Adrenal gland (tissue), 19 donors: ENCODE measurements at places on chromosomes 13 and 19. TPM values are rescaled to one million over a fixed set of nuclear protein-coding genes. Genes with fewer than 3 reads are reported as not detected.
A peak's percentile ranks its signal among the peaks of the same experiment; 100 is the strongest.

DNA sequence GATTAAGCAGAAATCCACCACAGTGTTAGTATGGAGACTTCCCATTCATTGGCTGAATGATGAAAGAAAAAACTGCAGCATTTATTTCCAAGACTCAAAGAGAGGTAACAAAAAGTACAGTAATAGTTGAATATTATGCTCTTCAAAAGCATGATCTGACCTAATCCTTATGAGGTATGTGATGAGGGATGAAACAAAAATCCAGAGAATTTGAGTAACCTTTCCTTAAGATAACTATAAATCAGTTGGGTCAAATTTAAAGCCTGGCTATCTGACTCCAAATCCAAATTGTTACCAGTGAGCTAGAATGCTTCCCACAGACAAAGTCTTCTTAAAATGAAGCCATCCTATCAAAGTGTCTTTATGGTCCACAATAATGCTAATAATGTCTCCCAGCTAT, 38.1 kb downstream of the NUFIP1 start:
- DNase-seq = no peak

Gene ANGPTL8
- not detected for total RNA-seq

DNA sequence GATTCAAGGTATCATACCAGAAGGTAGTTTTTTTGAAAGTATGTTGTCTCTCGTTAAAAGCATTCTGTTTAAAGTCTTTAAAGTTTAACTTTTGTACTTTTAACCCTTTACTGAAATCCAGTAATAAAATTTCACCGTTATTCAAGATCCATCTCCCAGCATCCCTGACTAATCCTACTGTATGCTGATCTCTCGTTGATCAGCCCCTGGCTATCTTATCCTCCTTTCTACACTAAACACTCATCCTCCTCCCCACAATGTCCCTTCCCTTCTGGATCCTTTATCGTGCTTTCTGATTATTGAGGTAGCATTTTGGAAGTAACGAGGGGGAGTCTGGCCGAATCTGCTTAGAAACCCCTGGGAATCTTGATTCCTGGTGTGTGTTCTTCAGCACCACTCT, 1.3 kb downstream of the TPP2 start:
- DNase-seq = no peak

Gene CYP2F1
- not detected for total RNA-seq

DNA sequence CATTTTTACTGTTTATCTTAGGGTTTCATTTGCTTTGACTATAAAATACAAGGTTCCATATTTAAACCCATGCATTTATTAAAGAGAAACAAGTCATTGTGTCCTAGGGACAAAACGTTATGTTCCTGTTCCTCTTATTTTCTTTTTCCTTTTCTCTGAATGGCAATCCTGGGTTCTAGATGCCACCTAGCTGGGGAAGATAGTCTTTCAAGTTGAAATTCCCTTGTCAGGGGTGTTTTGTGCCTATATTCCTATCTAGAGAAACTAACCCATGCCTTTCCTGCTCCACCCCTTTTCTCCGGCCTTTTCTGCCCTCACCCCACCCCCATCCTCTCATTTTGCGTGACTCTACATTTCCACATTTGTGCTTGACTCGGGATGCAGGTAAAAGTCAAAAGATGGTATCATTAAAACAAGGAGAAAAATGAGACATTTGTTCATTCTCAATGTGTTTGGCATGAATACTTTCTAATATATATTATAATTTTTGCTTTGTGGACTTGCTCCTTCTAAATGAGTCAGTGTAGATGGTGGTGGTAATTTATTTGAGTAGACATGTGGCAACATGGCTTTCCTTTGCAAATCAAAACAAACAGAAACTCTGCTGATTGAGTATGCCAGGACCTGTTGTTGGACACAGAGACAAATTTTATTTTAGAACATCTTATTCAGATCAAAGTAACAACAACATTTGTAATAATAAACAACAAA, 26.8 kb upstream of the STARD13 start:
- DNase-seq = no peak

Gene METTL21C
- total RNA-seq = not detected

DNA sequence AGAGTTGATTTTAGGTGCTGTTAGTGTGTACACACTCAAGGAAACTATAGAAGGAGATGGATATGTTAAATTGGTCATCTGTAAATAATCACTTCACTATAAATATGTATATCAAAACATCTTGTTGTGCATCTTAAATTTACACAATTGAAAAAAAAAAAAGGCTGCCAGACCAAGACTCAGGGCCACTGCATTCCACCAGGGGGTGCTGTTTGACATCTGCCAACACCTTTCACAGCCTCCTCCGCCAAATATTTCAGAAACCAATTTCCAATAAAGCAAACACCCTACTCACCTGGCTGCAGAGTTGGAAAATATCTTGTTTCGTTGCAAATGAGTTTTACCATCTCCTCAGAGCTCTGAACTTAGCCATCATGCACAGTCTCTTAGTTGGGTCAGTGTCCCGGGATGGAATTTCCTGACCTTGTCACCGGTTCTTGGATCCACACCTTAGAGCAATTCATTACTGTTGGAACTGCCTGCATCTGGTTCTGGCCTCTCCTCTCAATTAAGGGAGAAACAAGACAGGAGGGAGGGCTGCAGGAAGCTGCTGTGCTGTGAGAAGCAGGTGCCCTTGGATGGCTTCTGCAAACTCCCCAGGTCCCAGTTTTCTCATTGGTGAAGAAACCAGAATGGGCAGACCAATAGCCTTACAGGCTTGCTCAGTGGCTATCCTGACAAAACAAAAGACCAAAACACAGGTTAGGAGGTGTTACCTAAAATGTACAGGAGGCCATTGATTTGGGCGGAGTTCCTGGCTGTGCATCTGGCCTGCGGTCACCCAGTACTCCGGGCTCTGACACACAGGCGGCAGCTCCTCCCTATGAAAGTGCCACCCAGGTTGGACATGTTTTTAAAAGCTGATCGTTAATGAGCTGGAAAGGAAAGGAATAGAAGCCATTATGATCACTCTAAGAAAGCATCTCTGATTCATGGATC, 746.6 kb downstream of the UQCRFS1 start:
- DNase-seq = peak; percentile 75

DNA sequence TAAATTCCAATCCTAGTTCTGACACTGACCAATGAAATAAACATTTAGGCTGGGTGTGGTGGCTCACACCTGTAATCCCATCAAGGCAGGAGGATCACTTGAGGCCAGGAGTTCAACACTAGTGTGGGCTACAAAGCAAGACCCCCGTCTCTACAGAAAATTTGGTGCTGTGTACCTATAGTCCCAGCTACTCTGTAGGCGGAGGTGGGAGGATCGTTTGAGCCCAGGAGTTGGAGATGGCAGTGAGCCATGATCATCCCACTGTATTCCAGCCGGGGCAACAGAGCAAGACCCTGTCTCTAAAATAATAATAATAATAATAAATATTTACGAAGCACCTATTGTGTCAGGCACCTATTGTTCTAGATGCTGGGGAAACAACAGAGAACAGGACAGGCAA, 6.7 kb downstream of the IRGQ start:
- DNase-seq = no peak

Gene CEACAM8
- not detected for total RNA-seq

- no peak for DNase-seq
Observed at GRCh38 chr13:46603165-46603603, 50.2 kb downstream of the LRCH1 start.

Gene DIS3
- total RNA-seq = 27.2 TPM

- DNase-seq = peak; percentile 69
Observed at GRCh38 chr13:31045286-31046081, 113.0 kb downstream of the TEX26 start.

Gene ICAM5
- total RNA-seq = 0.49 TPM

GRCh38 chr13:110685305-110686020, 20.5 kb downstream of the CARS2 start:
- DNase-seq = no peak

Gene FFAR1
- total RNA-seq = not detected

DNA sequence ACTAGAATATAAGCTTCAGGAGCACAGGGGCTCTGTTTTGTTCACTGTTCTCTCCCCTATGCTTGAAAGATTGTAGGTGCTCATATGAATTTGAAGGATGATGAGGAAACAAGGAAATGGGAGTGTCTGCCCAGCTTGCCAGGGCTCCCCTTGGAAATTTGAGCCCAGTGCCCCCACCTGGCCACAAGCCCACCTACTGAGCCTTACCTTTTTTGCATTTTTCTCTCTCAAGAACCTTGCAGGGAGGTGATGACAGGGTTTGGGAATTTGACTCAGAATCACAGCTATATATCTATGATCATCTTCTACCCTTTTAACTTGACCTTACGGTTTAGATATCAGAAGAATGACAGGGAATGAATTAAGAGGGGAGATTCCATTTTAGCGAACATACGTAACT, 33.8 kb downstream of the SERP2 start:
- no peak for DNase-seq

- DNase-seq = peak; percentile 75
Observed at GRCh38 chr13:100100115-100100879, 11.4 kb downstream of the PCCA start.

Gene ZSWIM9
- 5.0 TPM for total RNA-seq

Gene AP2A1
- total RNA-seq = 276 TPM

DNA sequence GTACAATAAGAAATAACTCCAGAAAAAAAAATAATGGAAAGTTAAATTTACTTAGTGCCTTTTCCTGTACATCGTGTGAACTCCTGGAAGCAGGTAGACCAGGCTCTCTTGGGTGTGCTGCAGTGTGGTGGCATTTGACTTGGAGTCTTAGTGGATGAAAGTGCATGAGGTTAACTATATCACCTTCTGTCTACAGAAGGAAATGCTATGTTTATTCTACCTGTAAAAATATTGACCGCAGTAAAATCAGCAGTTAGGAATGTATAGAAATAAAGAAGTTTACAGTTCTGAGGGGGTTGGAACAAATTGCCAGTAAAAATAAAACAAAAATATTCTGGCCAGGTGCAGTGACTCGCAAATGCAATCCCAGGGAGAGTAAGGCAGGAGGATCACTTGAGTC, 722.1 kb downstream of the LIG4 start:
- DNase-seq = no peak

DNA sequence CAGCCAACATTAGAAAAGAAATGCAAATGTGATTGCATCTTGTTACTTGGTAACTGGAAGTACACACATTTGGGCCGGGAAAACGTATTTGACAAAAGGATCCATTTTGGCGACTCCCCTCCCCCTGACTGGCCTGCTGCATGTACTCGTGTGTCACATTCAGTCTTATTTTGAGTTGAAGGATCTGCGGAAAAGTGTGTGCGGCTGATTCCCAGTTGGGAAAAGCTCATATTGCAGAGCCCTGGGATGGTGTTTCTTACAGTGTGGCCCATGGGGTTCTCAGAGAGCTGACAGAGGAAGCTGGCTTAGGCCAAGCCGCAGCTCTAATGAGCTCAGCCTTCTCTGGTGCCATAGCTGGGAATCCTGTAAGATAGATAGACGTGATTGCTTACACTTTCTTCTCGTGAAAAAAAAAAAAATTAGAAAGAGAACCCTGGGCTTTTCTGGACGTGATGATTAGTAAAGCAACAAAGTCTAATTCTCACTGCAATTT, 170.3 kb upstream of the ARGLU1 start:
- DNase-seq = no peak

Gene ZNF45
- total RNA-seq = 17.9 TPM

GRCh38 chr13:42458193-42458592, 115.8 kb upstream of the TNFSF11 start:
- no peak for DNase-seq

Gene NFIX
- total RNA-seq = 25.6 TPM

Gene TPGS1
- total RNA-seq = 49.4 TPM

- DNase-seq = no peak
Observed at GRCh38 chr13:113355621-113356020, 8.3 kb downstream of the GRTP1 start.

GRCh38 chr13:29160862-29161261, 340.7 kb downstream of the MTUS2 start:
- no peak for DNase-seq

GRCh38 chr19:15453091-15453578, 3.4 kb upstream of the WIZ start:
- DNase-seq = peak; percentile 67

DNA sequence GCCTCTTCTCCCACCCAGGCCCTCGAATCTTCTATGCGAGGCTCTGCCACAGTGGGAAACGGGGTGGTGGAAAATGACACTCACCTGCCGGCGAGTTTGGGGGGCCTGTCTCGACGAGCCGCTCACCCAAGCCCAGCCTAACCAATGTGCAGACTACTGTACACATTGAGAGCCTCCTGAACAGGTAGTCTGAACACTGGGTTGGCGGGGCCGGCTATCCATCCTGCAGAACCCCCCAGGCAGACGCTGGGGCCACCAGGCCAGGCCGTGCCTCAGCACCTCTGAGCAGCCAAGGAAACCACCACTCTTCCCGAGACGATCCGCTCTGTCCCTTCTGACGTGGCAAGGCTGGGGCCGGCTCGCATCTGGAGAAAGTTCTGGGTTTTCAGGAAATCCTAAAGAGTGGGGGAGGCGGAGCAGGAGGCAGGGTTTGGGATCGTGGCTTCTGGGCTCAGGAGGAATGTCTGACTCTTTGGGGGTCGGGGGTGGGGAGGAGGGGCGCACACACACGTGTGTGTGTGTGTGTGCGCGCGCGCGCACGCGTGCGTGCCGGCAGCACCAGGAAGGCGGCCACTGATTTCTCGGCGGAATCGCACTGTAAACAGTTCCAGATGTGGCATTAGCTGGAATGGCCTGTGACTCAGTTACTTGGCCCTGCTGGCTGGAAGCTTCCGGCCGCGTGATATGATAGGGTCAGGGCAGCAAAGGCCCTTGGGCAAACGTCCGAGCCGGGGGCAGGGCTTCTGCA, 18.5 kb downstream of the TMED1 start:
- DNase-seq = peak; percentile 47

Gene FCGBP
- 87.6 TPM for total RNA-seq

Gene MIPEP
- total RNA-seq = 23.1 TPM

Gene GPR18
- not detected for total RNA-seq
